Cardiac muscle cell (in vitro differentiated cells and primary cell): ENCODE measurements at places on chromosomes 6 and 20.

DNA sequence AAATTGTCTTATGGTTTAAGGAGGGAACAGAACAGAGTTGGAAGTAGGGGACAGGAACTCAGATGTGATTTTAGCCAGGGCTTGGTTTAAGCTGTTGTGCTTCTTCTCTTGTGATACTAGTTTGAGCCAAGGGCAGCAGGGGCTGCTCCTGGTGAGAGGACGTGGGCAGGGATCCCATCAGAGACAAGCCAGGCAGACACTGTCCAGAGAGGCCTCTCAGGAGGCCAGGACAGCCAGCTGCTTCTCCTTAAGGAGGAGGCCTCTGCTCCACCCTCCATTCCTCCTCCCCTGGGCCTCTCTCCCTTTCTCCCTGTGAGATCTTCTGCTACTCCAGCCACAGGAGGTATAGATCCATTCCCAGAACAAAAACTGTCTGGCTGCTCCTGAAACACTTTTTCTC lies 108.4 kb upstream of the MLN start:
- no peak for DNase-seq

- DNase-seq: no peak
Observed at GRCh38 chr6:140663094-140663493, 1288.6 kb upstream of the CITED2 start.

DNA sequence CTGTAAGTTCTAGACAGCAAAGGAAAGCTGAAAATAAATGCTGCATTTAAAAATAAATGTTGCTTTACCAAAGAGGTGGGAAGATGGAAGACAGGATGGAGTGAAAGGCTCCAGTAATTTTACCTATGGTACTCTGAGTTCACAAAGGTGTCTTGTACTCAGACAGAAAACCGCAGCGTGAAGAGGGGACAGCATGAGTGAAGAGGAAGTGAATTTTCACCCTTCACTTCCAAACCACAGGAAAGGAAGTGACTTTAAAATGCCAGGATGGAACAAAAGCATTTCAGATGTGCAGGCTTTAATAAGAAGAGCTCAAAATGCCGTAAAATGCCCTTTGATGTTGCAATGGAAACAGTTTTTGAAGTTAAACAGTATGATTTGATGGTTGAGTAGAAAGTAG lies 91.2 kb upstream of the TINAG start:
- DNase-seq: no peak

DNA sequence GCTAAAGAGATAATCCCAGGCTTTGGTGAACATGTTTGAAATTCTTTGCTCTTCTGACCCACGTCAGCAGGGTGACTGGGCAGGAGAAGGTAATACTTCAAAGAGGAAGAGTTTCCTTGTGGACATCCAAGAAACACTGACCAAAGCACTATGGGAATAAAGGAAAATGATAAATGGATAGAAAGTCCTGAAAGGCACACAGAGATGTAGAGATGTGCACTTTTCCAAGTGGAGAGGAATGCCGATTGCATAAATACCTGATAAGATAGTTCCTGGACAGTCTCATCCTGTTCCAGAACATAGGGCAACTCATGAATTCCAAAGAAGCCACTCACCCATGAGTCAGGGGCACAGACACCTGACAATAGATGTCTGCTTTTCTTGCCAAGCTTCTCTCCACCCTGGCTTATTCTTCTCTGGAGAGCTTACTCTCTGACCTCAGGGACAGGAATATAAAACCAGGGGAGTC lies 191.3 kb upstream of the FOXA2 start:
- DNase-seq: peak; percentile 72

DNA sequence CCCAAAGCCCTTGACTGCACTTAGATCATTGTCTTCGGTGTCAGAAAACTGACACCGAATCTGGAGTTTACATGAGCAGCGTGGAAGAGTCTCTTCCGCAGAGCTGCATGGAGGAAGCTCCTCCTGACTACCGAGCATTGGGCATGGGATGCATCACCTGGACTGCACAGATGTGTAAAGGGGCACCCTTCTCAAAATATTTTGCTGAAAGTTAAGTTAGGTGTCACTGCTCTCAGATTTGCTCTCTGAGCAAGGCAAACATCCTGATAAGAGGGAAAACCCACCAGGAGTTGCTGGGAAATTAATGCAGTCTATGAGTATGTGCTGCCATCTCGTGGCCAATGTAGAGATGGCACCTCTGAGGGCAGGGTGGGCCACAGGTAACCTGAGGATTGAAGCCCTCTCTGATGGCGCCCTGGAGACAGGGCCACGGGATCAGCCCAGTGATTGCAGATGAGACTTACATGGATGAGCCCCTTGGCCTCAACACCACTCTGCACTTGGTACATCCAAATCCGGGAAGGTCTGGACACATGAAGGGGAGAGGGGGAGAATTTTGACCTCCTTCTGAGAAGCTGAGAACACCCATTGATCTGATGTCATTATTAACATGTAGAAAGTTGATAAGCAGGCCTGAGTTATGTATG lies 129.9 kb downstream of the LPA start:
- peak; percentile 65 for DNase-seq

GRCh38 chr6:154187714-154188113 lies 148.7 kb downstream of the OPRM1 start:
- DNase-seq: no peak

DNA sequence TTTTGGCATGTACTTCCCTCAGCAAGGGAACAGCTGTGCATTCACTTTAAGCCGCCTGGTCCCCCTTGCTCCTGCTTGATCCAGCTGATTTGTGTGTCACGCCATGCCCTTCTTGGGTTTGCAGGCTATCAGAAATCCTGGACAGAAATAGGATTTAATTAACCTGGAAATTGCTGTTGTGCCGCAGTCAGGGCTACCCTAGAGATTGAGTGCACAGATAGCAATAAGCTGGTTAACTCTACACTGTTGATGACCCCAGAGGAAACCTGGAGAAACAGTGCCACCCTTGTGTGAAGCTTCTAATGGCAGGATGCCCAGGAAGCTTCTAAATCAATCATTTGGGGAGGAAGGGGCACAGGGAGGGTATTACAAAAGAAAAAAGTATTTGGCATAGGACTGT lies 199.0 kb downstream of the JARID2 start:
- DNase-seq: no peak

DNA sequence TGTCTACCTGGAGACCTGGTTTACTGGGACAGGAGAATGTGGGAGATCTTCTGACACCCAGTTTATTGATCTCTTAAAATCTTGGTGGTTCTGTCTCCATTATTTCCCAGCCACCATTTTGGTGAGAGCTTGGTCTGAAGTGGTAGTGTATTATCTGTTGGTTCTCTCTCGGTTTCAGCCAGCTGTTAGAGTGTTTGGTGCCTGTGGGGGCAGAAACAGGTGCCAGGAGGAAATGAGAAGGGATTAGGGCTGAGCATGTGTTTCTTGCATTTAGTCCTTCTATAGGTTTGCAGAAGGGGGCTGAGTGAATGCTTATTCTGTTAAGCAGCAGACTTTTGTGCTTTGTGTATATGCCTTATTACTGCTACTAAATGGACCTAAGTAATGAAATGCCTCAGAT lies 9.6 kb downstream of the JARID2 start:
- DNase-seq: no peak

DNA sequence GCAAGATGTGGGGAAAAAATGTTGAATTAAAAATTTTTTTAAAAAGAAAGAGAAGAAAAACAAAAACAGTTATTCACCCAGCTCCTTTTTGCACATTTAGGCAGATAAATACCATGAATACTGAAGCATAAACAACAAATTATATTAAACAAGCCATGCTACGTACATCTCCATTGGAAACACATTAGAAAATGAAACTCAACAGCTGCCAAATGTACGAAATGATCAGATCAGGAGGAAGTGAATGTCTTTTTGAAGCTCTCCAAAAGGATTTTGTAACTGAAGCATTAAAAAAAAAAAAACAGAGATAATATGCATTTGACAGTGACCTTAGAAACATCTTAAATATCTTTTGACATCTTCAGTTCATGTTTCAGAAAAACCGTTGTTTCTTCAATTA lies 56.7 kb downstream of the CD83 start:
- no peak for DNase-seq

GRCh38 chr6:134410541-134410940 lies 92.6 kb upstream of the SGK1 start:
- DNase-seq: no peak

DNA sequence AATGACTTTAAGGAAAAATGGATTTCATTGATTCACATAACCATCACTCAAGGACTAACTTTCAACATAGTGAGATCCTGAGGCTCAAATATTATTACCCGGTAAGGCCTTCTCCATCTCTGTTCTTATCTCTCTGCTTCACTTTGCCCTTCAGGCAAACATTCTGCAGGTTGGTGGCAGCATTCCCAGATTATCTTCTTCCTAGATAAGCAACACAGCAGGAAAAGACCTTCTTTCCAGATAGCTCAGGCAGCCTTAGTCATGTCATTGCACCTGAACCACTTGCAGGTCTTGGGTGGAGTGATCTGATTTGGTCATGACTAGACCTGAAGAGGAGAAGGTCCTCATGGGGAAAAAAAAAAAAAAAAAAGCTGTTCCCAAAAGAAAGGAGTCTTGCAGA lies 5.3 kb upstream of the HIVEP2 start:
- no peak for DNase-seq

DNA sequence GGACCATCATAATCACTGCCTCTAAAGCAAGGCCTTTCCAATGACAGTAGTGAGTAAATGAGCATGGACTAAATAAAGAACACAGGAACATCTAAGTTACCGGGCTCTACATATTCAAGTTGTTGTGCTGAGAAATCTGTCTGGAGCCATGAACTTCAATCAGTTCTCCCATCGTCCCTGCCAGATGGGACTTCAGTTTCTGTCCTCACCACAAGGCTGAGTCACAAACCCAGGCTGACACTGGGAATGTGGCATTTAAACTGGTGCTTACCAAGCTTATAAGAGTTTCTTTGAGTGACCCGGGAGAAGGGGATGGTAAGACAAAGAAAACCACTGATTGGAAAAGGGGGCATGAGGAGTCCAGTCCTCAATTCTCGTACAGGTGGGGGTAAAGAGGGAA lies 497.0 kb downstream of the MAFB start:
- no peak for DNase-seq

DNA sequence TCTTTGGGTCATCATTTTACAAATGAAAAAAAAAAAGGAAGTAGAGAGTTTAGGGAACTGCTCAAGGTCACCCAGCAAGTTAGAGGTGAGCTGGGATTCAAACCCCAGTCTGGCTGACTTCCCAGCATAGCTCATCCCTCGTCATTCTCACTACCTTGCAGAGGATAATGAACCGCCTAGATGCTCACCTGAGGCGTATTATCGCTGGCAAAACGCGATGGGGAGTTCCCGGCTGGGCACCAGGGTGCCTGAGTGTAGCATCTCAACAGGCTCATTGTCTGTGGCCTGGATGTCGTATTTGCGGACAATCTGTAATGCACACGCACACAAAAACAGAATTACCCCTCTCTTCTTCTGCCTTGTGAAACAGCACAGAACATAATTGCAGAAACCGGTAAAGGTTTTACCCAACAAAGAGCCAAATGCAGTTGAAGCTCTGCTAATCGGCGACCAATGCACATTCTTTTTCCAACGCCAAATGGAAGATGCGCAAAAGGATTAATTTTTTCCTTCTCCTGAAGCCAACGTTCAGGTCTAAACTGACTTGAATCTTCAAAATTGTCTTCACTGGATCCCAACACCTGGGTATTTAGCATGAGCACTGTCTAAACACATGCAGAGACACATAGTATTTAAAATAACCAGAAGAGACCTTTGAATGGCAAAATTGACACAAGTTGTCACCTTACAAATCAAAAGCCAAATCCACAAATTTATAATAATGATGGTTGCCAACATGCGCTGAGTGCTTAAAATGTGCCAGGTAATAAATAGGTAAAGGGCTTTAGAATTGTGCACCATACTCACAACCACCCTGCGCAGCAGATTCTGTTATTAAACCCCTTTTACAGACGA lies 16.6 kb downstream of the CYP24A1 start:
- DNase-seq: no peak

- no peak for DNase-seq
Observed at GRCh38 chr6:108179741-108180140, 13.9 kb downstream of the NR2E1 start.

GRCh38 chr20:15546525-15547023 lies 1026.7 kb downstream of the KIF16B start:
- DNase-seq: no peak

GRCh38 chr20:3730803-3731672 lies 1.4 kb upstream of the HSPA12B start:
- no peak for DNase-seq
